ENCODE measurements at places on chromosomes 16 and 17.

- no peak for DNase-seq
These were observed 22.1 kb downstream of the PRKCB start for GRCh38 chr16:23857881-23858269.

GRCh38 chr17:74631468-74632450 lies 8.2 kb upstream of the CD300E start:
- no peak for DNase-seq

- no peak for DNase-seq
These were observed 36.9 kb downstream of the ERN1 start for GRCh38 chr17:64092952-64093451.

GRCh38 chr16:82470620-82471152 lies 156.1 kb upstream of the CDH13 start:
- no peak for DNase-seq

- no peak for DNase-seq
These were observed 292.8 kb upstream of the PMFBP1 start for GRCh38 chr16:72464597-72465368.

- no peak for DNase-seq
These were observed 1503.7 kb downstream of the CDH11 start for GRCh38 chr16:63617990-63618763.

DNA sequence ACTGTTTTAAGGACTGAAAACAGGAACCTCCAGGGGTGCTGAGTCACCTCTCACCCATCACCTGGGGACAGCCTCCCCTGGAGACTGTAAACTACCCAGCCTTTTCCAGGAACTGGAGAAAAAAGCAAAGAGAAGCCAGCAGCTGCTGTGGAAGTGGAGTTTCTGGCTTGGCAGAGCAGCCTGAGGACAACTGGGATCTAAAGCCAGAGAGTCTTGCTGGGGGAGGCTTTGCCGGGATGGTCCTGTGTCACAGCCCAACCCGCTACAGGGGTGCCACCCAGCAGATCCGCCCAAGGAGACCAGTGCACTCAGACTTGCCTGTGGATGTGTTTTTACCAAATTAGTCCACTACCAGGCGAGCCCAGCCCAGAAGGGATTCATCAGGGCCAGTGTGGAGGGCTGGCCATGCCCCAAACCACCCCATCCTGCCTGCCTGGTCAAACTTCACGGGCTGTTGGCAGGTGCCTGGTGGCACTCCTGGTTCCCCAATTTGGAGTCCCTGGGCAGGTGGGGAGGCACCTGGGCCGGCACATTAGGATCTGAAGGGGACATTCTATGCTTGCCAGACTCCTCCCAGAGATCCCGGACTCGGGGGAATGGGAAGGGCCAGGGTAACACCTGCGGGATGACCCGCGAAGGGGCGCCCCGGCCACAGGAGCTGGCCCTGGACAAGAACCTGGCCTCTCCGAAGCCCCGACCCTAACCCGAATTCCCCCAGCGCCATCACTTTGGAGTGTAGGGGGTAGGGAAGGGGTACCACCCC lies 771 bp downstream of the MSRB1 start:
- no peak for DNase-seq

DNA sequence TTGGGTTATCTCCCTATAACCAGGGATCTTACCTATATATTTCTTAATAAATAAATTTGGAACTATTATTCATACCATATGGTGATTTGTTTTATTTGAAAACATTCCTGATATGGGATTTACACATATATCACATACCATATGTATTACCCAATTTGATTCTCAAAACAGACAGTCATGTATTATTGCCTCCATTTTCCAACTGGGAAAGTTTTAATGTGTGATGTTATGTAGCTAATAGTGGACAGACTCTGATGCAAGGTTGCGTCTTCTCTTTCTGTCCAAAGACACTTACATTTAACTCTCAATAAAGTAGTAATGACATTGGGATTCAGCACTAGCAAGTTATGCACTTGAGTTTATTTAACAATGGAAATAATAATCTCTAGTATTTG lies 1.1 kb downstream of the KRTAP9-9 start:
- DNase-seq: no peak

DNA sequence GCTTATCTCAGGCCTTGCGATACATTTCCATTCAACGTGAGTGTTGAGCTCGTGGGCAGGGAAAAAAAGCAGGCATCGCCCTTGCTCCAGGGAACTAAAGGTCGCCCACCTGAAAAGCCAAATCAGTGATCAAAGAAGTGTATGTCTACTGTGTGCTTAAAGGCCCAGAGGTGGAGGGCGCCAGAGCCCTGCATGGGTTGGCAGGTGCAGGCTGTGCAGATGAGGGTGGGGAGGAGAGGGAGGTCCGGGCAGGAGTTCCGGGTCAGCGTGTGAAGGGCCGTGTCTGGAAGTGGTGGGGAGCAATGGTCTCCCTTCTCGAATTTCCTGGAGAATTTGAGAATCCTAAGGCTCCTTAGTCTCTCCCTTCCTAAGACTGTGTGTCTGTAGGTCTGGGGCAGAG lies 7.2 kb downstream of the ADAM11 start:
- DNase-seq: no peak

- DNase-seq: no peak
These were observed 94.4 kb downstream of the STXBP4 start for GRCh38 chr17:55062921-55063320.

GRCh38 chr16:65069766-65070165 lies 52.1 kb downstream of the CDH11 start:
- no peak for DNase-seq

GRCh38 chr17:48068491-48068961 lies 20.4 kb downstream of the NFE2L1 start:
- DNase-seq: no peak

DNA sequence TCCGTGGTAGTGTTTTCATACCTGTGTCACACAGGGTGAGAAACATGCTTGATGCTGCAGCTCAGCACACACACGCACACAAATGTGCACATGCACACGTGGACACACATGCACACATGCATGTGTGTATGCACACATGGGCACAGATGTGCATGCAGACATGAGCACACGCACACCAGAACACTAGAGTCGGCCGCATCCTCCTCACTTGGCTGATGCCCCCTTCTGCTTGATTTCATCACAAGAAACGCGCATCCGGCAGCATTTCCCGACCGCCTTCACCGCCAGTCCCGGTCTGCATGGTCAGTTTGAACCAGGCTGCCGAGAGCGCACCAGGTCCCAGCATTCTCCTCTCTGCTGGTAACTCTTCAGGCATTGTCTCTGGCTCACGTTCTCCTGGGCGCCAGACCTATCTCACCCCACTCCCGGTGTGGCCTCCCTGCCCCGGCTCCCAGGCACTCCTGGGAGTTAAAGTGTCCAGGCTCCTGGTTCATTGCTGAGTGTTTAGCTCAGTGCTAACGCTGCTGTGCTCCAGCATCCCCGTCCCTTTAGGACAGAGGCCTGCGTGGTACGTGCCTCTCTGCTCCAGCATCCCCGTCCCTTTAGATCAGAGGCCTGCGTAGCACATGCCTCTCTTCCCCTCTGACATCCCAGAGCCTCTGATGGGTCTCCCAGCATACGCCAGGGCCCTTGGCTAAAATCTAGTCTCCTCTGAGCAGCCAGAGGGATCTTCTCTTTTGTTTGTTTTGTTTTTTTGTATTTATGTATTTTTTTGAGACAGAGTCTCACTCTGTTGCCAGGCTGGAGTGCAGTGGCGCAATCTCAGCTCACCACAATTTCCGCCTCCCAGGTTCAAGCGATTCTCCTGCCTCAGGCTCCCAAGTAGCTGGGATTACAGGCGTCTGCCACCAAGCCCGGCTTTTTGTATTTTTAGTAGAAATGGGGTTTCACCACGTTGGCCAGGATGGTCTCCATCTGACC lies 16.0 kb downstream of the BAIAP2 start:
- DNase-seq: no peak

DNA sequence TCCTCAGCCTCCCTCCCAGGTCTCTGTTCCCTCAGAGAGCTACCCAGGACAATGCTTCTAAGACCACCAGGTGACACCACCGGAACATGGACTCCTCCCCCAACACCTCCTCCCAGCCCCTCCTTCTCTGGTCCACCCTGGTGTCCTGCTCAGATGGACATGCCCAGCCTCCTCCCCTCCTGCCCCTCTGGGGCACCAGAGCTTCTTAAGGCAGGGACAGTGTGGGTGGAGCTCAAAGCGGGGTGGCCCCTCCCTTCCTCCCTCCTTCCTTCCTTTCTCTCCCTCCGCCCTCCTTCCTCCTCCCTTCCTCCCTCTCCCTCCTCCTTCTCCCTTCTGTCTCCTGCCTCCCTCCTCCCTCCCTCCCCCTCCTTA lies 22.7 kb downstream of the TRPV3 start:
- peak; percentile 46 for DNase-seq

DNA sequence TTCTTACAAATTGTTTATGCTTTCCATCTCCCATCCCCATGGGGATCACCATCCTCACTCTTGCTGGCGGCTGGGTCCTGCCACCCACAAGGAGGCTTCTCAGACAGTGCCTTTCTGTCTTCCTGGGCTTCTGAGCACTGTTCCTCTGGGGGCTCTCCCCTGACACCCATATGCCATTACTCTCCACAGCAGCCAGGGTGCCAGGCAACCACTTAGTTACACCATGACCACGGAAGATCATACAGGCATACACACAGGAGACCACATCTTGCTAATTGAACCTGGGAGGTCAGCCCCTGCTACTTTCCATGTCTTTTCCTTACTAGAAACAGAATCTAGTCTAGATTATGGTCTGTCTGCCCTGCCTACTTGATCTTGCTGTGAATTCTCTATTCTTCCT lies 27.7 kb upstream of the HS3ST2 start:
- DNase-seq: no peak

- no peak for DNase-seq
These were observed 26.1 kb upstream of the XPO6 start for GRCh38 chr16:28237754-28238357.

- DNase-seq: no peak
These were observed 173.1 kb downstream of the CEP112 start for GRCh38 chr17:66018786-66019185.

- no peak for DNase-seq
These were observed 8.0 kb upstream of the CPPED1 start for GRCh38 chr16:12811441-12812383.

DNA sequence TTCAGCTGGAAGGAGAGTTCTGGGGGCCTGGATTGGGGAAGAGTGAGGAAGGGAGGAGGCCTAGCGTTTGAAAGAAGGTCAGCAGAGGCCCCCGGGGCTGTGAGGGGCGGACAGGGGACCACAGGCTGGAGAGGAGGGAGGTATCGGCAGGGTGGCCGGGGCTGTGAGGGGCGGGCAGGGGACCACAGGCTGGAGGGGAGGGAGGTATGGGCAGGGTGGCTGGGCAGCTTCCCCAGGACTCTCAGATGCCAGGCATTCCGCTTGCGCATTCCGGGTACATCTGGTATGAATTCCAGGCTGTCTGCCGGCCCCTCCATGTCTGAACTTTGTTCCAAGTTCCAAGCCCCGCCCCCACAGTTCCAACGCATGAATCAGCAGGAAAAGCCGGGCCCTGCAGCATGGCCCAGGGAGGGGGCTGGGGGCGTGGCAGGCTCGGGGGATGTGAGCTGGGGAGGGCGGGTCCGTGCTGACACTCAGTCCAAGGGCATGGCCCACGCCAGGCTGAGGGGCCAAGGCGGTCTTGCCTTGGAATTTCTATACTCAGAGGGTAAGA lies 4.3 kb upstream of the TLCD2 start:
- peak; percentile 92 for DNase-seq

DNA sequence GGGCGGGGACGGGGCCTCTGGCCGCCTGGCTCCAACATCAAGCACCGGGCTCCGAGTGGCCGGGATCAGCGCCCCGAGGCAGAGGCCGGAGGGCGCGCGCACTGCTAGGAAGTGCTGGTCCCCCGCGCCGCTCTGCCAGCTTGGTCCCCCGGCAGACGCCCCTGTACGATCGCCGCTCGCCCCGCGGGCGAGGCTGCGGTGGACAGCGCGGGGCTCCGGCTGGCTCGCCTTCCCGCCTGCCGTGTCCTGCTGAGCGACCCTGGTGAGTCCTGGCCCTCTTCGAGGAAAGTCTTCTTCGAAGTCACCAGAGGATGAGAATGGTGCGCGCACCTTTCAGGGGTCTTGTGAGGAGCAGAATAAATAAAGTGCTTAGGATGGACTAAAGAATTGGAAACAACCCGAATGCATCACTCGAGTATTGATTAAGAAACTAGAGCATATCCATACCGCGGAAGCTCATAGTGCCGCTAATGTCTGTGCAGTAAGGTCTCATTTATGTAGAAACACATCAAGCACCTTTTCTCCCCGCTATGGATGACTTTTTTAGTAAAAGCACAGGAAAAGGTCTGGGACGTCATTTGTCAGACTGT lies 392 bp downstream of the ZNF213 start:
- DNase-seq: no peak

- DNase-seq: no peak
These were observed 40.5 kb downstream of the ANKRD11 start for GRCh38 chr16:89449726-89450335.

GRCh38 chr16:81995651-81996050 lies 15.6 kb downstream of the SDR42E1 start:
- DNase-seq: no peak

DNA sequence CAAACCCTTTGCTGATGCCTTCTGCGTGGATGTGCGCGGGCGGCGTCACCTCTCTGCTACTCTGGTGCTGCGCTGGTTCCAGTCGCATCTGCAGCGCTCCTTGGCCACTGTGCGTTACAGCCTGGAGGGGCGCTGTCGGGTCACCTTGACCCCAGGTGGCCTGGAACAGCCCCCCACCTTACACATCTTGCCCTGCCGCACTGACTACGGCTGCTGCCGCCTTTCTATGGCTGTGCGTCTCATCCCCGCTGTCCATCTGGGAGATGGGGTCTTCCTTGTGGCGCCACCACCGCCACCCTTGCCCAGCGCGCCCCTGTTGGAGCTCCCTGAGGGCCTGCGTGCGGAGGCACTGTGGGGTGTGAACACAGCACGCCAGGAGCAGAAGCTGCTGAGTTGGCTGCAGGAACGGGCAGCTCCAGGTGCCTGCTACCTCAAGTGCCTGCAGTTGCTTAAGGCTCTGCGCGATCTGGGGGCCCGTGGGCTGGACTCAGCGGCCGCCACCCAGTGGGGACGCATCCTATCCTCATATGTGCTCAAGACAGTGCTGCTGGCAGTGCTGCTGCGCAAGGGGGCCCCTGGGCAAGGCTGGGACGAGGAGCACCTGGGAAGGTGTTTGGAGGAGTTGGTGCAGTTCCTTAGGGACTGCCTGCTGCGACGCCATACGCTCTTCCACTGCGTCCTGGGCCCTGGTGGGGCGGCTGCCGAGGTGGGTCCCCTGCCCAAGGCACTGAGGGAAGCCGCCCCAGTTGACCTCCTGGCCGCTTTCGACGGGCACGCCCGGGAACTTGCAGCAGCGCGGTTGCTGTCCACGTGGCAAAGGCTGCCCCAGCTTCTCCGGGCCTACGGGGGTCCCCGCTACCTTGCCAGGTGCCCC lies 1.6 kb downstream of the ITPRIPL2 start:
- DNase-seq: no peak

- DNase-seq: no peak
These were observed 14.7 kb upstream of the ODF4 start for GRCh38 chr17:8324923-8325322.

GRCh38 chr17:42562388-42563142 lies 617 bp downstream of the COASY start:
- DNase-seq: no peak

Measured in HAP-1 (cell line).